ENCODE measurements at places on chromosomes 12 and 14.

DNA sequence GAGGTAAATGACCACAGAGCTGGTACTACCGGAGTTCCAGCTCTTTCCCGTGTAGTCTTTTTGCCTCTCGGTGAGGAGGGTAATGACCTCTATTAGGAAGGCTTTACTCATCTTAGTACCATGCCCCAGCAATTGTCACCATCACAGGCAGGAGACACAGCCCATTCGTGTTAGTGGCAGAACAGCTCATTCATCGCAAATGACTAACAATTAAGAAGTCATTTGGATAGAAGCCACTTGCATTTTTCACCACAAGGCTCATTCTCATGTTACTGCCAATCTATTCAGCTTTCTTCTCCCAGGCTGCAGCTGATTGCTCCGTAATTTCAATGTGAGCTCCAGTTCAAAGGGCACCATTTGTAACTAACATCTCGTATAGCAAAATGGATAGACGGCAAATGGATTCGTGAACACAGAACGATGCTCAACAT lies 718.8 kb upstream of the TMEM132C start:
- DNase-seq: no peak
- H3K4me1 ChIP-seq: no peaks in the 10 kb centered on the region
- H3K4me3 ChIP-seq: no peak overlapping the region

GRCh38 chr14:88473791-88474190 lies 81.0 kb downstream of the PTPN21 start:
- no peaks in the 10 kb centered on the region for H3K27me3 ChIP-seq
- H3K4me3 ChIP-seq: no peak overlapping the region
- no peak overlapping the region for H3K27ac ChIP-seq
- H3K4me1 ChIP-seq: no peaks in the 10 kb centered on the region
- peaks cover 73% of the 10 kb centered on the region for H3K36me3 ChIP-seq

GRCh38 chr12:25271486-25272098 lies 20.9 kb upstream of the KRAS start:
- no peak for DNase-seq
- no peak overlapping the region for H3K4me3 ChIP-seq
- H3K36me3 ChIP-seq: no peaks in the 10 kb centered on the region
- no peaks in the 10 kb centered on the region for H3K4me1 ChIP-seq
- no peak overlapping the region for H3K27ac ChIP-seq

DNA sequence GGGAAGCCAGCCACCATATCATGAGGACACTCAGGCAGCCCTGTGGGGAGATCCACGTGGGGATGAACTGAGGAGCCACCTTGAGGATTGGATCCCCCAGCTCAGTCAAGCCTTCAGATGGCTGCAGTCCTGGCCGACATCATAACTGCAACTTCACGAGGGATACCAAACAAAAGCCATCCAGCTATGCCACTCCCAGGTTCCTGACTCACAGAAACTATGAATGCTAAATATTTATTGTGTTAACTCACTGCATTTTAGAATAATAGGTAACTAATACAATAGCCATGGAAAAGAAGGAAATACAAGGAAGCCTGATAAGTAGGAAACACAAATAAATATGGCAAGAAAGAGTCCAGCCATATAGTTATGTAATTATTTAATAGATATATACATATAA lies 42.1 kb upstream of the FAM222A start:
- H3K4me3 ChIP-seq: no peak overlapping the region
- no peaks in the 10 kb centered on the region for H3K4me1 ChIP-seq
- no peak overlapping the region for H3K27ac ChIP-seq

DNA sequence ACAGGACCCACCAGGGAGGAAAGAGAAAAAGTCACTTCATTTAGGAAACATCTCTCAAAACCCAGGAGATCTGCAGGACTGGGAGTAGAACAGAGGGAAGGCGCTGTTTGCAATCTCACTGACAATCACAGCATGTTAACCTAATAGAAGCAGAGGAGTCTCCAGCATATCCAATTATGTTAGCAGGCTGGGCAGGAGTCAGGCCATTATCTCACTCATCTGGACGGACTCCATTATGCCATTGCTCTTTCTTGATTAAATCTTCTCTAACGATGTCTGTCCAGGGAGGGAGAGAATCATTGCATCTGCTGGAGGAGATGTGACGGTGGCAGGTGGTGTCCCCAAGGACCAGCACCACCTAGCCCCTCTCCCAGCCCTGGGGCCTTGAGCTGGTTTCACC lies 203.8 kb upstream of the SFSWAP start:
- no peaks in the 10 kb centered on the region for H3K36me3 ChIP-seq
- no peaks in the 10 kb centered on the region for H3K27me3 ChIP-seq
- DNase-seq: no peak
- H3K27ac ChIP-seq: no peak overlapping the region
- no peak overlapping the region for H3K4me3 ChIP-seq

- no peaks in the 10 kb centered on the region for H3K36me3 ChIP-seq
- H3K27ac ChIP-seq: no peak overlapping the region
- H3K27me3 ChIP-seq: no peaks in the 10 kb centered on the region
- DNase-seq: no peak
Measured at GRCh38 chr12:66453844-66454243, 151.6 kb downstream of the HELB start.

DNA sequence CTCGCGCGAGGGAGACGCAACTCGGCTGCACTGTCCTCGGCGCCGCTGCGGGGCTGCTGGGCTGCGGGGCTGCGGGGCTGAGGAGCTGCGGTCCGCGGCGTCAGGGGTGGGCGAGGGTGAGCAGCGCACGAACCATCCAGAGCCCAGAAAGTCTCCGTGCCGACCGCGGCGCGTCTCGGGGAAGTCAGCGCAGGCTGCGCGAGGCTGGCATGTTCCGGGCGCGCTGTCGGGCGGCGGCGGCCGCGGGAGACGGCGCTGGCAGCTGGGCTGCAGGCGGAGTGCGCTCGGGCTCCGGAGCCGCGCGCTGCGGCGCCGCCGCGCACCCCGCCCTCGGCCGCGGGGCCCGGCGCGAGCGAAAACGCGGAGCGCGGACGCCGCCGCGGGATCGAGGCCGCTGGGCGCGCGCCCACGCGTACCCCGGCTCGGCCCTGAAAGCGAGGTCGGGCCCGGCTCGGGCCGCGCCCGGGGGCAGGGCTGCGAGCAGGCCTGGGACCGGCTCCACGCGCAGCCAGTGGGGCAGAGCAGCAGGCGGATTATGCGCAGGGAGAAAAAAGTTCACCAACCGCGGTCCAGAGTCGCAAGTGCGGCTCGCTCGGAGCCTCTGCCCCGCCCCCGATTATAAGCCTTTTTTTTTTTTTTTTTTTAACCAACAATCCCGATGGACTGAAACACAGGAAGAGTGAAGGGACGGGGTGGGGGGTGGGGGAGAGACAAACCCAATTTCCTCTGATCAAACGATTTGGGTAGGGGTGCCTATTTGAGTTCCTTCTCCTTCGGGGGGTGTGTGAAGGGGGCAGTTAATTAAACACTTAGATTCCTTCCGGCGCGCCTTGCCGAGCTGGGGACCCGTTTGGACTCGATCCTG lies at the start of gene PRICKLE1:
TSS of gene PRICKLE1 (minus strand) at position 282 of the 865 bp plus-strand sequence. CDS start 117,230 bp downstream, outside the sequence.
- peak; percentile 67 for DNase-seq
- H3K27me3 ChIP-seq: no peaks in the 10 kb centered on the region
- H3K4me3 ChIP-seq: peak within 1 kb of the TSS; percentile 94
- peaks cover 45% of the 10 kb centered on the region for H3K4me1 ChIP-seq

GRCh38 chr14:93135399-93135798 lies 19.7 kb upstream of the ITPK1 start:
- H3K36me3 ChIP-seq: no peaks in the 10 kb centered on the region
- no peak overlapping the region for H3K27ac ChIP-seq

DNA sequence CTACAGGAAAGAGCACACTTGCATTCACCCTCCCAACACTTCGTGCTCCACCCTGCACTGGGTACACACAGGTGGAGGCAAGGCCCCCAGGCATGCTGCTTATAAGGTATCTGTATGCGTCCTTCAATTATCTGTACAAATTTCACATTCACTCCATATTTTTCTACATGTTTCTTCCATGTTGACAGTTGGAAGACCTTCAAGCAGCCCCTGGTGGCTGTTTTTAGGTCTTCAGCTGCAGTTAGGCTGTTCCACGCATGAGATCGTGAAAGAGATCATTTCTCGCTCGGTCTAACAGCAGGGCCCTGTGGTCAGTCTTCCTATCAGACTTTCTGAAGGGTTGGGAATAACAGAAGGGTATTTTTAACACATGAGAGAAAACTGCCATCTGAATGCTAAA lies 47.1 kb downstream of the PLXNC1 start:
- DNase-seq: no peak
- H3K4me3 ChIP-seq: no peak overlapping the region
- no peaks in the 10 kb centered on the region for H3K36me3 ChIP-seq
- no peak overlapping the region for H3K27ac ChIP-seq
- H3K27me3 ChIP-seq: no peaks in the 10 kb centered on the region

GRCh38 chr12:75533239-75533638 lies 21.8 kb upstream of the KRR1 start:
- no peaks in the 10 kb centered on the region for H3K4me1 ChIP-seq
- no peak overlapping the region for H3K27ac ChIP-seq
- H3K36me3 ChIP-seq: no peaks in the 10 kb centered on the region
- H3K4me3 ChIP-seq: no peak overlapping the region
- DNase-seq: no peak

- H3K4me1 ChIP-seq: peaks cover 5% of the 10 kb centered on the region
- H3K27me3 ChIP-seq: no peaks in the 10 kb centered on the region
- no peak overlapping the region for H3K27ac ChIP-seq
Measured at GRCh38 chr12:43336962-43337555, 214.9 kb downstream of the ADAMTS20 start.

GRCh38 chr12:46260124-46260912 lies 8.5 kb downstream of the SLC38A1 start:
- H3K36me3 ChIP-seq: no peaks in the 10 kb centered on the region
- no peaks in the 10 kb centered on the region for H3K27me3 ChIP-seq
- no peak overlapping the region for H3K4me3 ChIP-seq
- no peak for DNase-seq

- no peak overlapping the region for H3K4me3 ChIP-seq
- H3K27ac ChIP-seq: no peak overlapping the region
- no peaks in the 10 kb centered on the region for H3K36me3 ChIP-seq
- no peak for DNase-seq
- no peaks in the 10 kb centered on the region for H3K4me1 ChIP-seq
Measured at GRCh38 chr12:69906411-69907216, 81.6 kb downstream of the MYRFL start.

DNA sequence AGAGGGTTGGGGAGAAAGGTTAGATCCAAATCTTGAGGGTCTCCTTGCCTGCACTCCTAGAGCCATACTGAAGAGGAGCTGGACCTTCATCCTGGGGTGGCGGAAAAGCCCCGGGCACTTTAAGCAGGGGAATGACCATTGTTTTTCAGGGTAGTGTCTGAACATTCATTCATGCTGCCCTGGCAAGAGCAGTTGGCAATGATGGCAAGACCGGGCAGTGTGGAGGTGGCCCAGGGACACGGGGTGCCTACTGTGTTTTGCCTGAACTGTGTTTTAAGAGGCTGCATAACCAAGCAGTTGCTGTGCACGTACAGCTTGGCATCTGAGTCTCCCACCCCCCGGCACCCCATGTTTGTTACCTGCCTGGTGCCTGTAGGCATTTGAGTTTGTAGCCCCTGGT lies 14.7 kb downstream of the TPCN1 start:
- H3K27ac ChIP-seq: no peak overlapping the region
- peak; percentile 49 for DNase-seq
- peaks cover 20% of the 10 kb centered on the region for H3K4me1 ChIP-seq
- peaks cover 9% of the 10 kb centered on the region for H3K36me3 ChIP-seq

- H3K4me1 ChIP-seq: no peaks in the 10 kb centered on the region
- no peak overlapping the region for H3K27ac ChIP-seq
- H3K36me3 ChIP-seq: no peaks in the 10 kb centered on the region
- H3K4me3 ChIP-seq: no peak overlapping the region
- DNase-seq: no peak
Measured at GRCh38 chr12:63814146-63814772, 30.2 kb upstream of the SRGAP1 start.

- no peaks in the 10 kb centered on the region for H3K27me3 ChIP-seq
- DNase-seq: no peak
- H3K4me1 ChIP-seq: peaks cover 31% of the 10 kb centered on the region
Measured at GRCh38 chr12:50611021-50611744, 106.4 kb downstream of the DIP2B start.

DNA sequence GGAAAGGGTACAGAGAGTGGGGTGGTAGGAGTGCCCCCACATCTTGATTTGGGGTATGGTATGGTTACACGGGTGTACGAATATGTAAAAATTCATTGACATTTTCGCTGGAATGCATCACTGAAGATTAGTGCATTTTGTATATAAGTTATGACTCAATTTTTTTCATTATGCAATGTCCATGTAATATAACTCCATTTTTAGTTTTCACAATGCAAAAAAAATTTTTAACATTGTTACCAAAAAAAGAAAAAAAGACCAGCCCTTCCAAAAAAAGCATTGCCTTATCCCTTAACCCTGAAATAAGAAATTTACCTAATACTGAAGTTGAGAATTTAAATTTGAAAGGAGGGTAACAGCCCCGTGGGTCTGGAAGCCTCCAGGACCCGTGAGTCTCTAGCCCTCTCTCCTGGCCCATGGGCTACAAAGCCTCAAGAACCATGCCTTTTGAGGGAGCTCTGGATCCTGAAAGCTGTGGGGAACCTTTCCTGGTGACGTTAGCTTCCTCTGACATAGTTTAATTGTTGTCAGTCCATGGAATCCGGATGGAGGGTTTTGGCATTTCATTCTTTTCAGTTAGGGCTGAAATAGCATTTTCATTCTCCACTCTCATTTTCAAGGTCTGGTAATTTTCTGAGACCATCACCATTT lies 55.6 kb upstream of the ACTN1 start:
- H3K27me3 ChIP-seq: no peaks in the 10 kb centered on the region
- no peak overlapping the region for H3K27ac ChIP-seq
- no peaks in the 10 kb centered on the region for H3K36me3 ChIP-seq
- no peaks in the 10 kb centered on the region for H3K4me1 ChIP-seq
- H3K4me3 ChIP-seq: no peak overlapping the region

DNA sequence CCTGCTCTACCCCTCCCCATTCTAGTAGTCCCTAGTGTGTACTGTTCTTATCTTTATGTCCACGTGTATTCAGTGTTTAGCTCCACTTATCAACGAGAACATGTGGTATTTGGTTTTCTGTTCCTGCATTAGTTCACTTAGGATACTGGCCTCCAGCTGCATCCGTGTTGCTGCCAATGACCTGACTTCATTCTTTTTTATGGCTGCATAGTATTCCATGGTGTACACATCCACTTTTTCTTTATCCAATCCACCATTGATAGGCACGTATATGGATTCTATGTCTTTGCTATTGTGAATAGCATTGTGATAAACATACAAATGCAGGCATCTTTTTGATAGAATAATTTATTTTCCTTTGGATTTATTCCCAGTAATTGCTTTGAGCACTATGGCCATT lies 327.7 kb downstream of the DUSP6 start:
- no peak overlapping the region for H3K27ac ChIP-seq
- no peaks in the 10 kb centered on the region for H3K36me3 ChIP-seq
- DNase-seq: no peak
- H3K4me3 ChIP-seq: no peak overlapping the region
- H3K27me3 ChIP-seq: no peaks in the 10 kb centered on the region

Data from sigmoid colon (tissue), 7 donors.